ENCODE measurements at places on chromosomes 5 and 9. TPM values are rescaled to one million over a fixed set of nuclear protein-coding genes. Genes with fewer than 3 reads are reported as not detected.
A peak's percentile ranks its signal among the peaks of the same experiment; 100 is the strongest.

FRRS1L gene
- 1.2 TPM for total RNA-seq

C9orf43 gene
- 0.27 TPM for total RNA-seq

SLC4A9 gene
- not detected for total RNA-seq

PCDHGB5 gene
- total RNA-seq = 7.2 TPM

DNA sequence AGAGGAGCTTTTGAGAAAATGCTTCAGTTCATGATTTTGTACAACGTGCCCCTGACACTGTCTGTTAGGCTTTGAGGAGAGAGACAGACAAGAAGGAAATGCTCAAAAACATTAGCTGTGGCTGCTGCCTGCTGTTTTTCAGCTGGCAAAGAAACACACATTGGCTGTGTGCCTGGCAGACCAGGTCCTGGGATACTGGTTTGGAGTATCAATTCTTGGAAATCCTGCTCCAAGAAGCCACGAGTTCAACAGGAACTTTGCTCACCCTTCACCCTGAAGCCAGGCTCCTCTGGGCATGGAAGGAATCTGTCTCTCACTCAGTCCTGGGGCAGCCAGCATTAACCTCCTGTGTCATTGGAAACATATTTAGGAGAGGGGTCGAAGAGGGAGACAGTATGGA, 245.5 kb downstream of the AUH start:
- no peak for DNase-seq

DNA sequence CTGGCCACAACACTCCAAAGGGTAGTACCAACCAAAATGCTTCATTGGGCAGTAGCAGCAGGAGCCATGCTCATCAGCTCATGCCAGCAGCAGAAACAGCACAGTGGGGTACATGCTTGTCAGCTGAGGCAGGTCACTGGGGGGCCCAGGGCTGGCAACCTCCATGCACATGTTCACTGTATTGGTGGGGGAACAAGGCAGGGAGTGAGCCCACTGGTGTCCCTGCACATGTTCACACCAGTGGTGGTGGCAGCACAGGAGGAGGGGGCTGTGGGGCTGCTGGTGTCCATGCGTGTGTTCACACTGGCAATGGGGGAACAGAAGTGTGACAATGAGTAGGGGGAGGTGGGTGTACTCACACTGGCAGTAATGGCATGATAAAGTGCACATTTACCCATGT, 254.3 kb upstream of the KIF2A start:
- no peak for DNase-seq

- no peak for DNase-seq
Measured at GRCh38 chr9:71765693-71766092, 2.6 kb downstream of the CEMIP2 start.

DNA sequence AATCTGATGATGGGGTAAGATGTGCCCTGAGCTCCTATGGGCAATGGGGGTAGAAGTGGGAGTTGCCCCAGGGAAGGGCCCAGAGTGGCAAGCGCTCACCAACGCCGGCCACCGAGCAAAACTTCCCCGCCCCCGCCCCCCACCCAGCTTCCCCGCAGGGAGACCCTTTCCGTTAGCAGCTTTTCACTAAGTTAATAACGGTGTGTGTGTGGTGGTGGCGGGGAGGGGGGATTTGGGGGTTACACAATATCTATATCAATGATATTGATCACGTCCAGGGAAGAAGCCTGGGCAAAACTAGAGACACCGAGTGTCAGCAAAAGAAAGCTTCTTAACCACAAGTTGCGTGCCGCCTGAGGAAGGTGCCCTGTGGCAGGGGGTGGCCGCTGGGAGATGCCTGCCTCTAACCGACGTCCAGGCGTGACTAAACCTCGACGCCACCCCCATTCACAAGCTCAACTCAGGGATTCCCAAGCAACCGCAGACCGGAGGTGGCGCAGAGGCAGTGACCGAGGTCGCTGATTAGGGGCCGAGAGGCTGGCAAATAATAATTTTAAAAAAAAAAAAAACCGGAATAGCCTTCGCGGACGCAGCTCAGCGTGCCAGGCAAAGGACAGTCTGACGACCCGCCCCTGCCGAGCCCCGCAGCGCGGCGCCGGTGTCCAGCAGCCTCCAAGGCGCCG, 222.6 kb downstream of the MEF2C start:
- no peak for DNase-seq

DNA sequence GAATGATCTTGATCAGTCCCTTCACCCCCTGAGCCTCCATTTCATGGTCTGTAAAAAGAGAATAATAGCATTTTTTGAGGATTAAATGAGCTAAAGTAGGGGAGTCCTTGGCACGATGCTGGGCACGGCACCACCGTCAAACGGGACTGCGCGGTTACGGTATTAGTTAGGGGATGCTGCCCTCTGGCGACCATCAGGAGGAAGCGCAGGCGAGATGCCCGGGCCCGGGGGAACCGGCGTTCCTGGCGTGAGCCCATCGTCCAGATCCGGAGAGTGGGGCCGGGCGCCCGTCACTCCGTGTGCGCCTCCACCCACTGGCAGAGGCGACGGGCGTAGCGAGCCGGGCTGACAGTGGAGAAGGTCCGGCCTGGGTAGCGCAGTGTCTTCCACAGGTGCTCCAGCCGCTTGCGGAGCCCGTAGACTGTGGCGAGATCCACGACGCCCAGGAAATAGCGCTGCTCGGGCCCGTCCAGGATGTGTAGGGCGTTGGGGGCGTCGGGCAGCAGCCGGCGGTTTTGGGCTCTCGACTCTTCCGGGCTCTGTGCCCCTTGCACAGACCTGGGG, 4.8 kb upstream of the ST6GALNAC4 start:
- peak; percentile 84 for DNase-seq

- DNase-seq = no peak
Measured at GRCh38 chr9:94677929-94678328, 38.6 kb upstream of the FBP1 start.

DNA sequence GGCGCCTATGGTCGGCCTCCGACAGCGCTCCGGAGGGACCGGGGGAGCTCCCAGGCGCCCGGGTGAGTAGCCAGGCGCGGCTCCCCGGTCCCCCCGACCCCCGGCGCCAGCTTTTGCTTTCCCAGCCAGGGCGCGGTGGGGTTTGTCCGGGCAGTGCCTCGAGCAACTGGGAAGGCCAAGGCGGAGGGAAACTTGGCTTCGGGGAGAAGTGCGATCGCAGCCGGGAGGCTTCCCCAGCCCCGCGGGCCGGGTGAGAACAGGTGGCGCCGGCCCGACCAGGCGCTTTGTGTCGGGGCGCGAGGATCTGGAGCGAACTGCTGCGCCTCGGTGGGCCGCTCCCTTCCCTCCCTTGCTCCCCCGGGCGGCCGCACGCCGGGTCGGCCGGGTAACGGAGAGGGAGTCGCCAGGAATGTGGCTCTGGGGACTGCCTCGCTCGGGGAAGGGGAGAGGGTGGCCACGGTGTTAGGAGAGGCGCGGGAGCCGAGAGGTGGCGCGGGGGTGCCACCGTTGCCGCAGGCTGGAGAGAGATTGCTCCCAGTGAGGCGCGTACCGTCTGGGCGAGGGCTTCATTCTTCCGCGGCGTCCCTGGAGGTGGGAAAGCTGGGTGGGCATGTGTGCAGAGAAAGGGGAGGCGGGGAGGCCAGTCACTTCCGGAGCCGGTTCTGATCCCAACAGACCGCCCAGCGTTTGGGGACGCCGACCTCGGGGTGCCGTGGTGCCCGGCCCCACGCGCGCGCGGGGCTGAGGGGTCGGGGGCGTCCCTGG, 561 bp downstream of the DAPK1 start:
- DNase-seq = peak; percentile 60

GRCh38 chr9:126119731-126120130, 206.9 kb upstream of the MVB12B start:
- no peak for DNase-seq

DNA sequence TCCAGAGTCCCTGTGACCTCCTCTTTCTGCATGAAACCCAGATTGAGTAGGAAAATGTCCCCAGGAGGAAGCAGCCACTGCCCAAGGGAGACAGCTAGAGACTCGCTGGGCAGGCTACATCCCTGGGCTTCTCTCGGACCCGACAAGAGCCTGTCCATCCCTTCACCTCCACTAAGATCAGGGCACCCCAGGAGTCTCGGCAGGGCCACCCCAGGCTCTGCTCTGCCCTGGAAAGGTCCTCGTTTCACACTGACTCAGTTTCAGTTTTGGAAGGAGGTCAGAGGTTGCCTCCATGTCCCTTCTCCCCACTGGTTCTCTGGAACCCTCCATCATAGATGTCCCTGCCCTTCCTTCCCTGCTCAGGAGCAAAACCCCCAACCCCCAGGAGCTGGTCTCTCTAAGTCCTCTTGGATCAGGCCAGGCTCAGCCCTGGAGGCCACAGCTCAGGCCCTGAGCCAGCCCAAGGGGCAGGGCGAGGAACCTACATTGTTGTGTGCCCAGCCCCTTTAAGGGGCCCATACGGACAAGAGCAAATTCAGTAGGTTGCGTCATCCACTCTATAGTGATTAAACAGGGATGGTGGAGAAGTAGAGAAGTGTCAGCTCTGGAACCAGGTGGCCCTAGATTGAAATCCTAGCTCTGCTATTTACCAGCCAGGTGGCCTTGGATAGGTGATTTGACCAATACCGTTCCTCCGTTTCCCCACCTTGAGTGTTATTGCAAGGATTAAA, 37.4 kb downstream of the C9orf50 start:
- DNase-seq = no peak

DNA sequence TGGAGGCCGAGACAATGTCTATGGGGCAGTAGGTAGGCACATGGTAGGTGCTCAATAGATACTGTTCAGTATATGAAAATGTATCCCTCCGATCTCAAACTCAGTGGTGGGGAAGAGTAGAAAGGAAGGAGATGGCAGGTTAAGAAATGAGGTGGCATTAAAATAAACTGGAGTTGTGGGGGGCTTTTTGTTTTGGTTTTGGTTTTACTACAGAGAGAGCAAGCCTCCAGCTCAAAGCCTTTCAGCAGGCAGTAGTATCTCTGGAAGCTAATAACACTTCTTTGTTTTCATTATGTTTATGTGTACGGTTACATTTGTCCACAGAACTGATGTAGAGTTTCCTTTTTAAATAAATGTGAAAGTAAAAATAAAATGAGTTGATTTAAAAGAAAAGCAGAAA, 8.6 kb downstream of the MFAP3 start:
- no peak for DNase-seq

GRCh38 chr5:77239126-77239741, 28.8 kb downstream of the PDE8B start:
- no peak for DNase-seq

GRCh38 chr5:121963392-121963791, 1.6 kb downstream of the SRFBP1 start:
- DNase-seq = no peak
